Substantia nigra (tissue), 51 donors: ENCODE measurements at places on chromosomes 5 and 9.

DNA sequence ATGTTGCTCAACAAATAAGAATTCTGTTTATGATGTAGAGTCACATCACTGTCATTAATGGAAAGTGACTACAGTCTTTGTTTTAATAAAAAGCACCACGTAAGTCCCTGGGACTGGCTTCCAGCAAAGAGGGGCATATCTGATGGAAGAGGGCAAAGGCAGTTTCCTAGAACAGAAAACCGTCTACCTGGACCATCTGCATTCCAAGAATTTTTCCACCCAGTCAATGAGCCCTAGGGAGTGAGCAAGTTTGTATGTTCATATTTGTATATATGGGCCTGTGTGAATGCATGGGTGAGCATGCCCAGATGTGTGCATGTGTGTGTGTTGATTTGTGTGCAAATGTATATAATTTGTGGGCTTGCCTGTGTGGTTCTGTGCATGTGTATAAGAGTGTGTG lies 156.8 kb upstream of the SEMA6A start:
- no peak for DNase-seq

DNA sequence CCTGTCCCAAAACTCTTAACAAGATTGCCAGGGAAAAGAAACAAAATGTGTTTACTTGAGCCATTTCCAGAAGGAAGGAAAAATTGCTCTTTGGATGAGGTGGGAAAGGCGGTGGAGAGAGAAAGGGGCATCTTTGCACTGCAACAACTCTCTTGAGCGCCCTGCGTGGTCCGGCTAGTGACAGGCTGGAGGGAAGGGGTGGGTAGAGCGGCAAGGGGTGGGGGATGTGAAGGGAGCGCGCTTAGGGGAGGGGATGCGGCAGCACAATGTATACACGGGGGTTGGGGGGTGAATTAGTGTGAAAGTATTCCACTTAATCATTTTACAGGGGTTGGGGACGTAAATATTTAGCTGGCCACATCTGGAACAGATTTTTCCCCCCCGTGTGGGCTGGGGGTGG lies 1.3 kb downstream of the FGF10 start:
- DNase-seq, result no peak

DNA sequence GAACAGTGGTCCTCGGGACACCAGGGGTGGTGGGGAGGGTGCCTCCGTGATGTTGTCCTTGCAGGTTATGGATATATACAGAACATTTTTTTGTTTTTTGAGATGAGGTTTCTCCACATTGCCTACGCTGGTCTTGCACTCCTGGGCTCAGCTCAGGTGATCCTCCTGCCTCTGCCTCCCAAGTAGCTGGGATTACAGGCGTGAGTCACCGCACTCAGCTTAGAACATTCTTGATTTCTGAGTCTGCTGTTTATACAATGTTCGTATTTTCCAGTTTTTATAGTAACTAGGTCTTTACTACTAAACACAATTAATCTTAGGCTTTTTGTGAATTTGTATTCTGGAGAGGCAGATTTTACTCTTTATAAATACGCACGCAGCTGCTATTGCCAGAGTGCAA lies 6.0 kb downstream of the PMPCA start:
- no peak for DNase-seq

- DNase-seq, result no peak
These were observed 58.4 kb upstream of the ALDH1A1 start for GRCh38 chr9:73011181-73011750.

DNA sequence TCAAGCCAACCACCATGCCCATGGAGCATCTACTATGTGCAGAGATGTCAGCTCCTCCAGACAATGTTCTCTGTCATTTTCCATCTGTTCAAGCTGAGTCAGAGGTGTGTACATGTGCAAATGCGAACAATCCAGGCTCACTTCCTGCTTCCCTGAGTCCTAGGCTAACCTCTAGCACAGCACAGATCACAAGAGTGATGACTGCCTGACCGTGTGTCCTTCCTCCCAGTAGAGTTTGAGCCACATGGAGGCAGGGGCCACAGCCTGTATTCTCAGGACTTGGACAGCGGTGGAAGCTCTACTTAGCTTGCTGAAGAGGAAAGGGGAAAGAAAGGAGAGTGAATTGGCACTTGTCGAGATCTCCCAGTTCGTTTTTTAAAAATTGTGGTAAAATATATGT lies 87.2 kb downstream of the KCNIP1 start:
- no peak for DNase-seq

GRCh38 chr5:73488806-73489205 lies 9.4 kb upstream of the BTF3 start:
- no peak for DNase-seq

DNA sequence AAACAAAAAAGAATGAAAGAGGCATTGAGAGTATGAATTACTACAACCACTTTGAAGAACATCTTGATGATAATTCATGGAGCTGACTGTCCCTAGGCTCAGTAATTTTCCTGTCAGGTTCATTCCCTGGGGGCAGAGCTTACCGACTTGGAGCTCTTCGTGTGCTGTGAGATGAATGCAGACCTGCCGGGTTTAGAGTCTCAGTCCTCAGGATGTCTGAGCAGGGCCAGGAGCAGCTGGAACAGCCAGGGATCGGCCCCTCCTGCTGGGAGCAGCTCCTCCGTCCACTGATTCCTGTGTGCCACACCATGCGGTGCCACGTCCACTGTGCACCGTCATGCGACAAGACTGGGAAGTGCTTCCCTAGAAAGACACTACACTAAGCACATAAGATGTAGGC lies 62.2 kb upstream of the SPIN1 start:
- no peak for DNase-seq

DNA sequence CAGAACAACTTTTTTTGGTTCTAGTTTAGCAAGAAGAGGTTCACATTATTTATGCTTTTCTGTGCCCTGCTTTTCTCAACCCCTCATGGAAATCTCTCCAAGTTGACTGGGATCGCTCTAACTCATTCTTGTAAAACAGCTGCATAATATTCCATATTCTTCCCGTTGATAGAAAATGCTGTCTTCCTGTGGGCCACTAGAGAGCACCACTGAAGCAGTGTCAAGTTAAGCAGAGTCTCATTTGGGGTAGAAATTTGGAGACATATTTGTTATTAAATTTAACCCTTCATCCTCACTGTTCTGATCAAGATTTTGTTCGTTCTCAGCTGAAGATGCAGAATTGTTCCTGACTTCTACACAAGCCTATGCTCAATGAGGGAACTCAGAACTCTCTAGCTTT lies 140.1 kb downstream of the CEMIP2 start:
- DNase-seq, result no peak

DNA sequence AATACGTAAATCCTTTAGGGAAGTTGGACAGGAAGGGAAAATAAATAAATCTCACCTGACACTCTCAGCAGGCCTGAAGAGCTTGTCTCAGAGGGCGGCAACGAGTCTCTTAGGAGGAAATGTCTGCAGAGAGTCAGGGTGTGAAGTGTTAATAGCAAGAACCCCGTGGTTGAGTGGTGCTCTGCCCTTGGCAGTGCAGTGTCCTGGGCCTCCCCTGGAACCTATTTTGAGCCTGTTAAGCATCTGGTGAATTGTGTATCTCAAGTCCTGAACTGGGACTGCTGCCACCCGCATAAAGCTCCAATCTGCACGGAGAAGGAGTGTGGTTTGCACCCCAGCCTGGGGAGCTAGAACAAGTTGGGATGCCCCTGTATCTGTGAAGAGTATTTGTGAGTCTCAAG lies 211.8 kb downstream of the GOLPH3 start:
- DNase-seq, result no peak

- DNase-seq, result no peak
These were observed 128.3 kb downstream of the HSD17B3 start for GRCh38 chr9:96173640-96174039.

DNA sequence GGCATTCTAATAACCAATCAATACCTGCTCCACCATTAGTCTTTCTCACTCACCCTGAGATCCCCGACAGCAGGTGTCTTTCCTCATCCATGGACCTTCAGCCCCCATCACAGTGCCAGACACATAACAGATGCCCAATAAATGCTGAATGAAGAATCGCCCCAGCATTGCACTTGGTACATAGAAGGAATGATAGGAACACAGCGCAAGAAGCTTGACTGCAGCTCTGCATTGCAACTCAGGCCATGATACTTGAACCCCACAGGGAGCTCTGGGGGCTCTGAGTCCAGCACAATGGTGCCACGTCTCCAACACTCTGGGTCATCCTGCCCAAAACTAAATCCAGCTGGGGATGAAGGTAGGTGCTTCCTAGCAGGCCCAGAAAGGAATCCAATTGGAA lies 355.0 kb upstream of the SLC30A5 start:
- DNase-seq, result no peak

DNA sequence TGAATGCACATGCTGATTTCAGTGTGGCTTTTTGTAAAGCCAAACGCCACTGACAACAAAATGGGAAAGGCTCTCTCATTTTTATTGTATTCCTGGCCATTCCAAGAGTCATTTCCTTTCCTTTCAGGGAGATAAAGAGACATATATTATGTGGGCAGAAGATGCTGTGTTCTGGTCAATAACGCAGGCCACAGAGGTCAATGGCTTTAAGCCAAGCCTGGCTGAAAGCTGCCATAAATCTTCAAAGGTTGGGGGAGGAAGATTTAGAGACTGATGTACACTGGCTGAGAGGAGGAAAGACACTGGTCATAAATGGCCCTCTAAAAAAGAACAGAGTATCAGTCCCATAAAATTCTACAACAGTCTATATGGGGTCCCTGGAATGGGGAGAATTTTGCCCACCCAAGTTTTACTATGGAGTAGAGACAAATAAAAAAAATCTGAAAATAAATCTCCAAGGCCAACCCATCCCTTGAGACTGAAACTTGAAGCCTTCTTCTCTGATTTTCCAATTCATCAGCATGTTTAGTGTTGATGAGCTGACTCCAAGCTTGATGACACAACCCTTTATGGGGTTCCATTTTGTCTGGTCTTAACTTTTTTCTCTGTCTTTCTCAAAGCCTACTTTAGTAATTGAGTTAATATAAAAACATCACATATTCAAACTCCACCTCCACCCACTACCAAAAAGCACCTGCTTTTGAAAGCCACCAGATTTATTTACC lies 152.1 kb upstream of the SLC24A2 start:
- no peak for DNase-seq

GRCh38 chr9:93237540-93237939 lies 53.6 kb downstream of the WNK2 start:
- no peak for DNase-seq

GRCh38 chr5:171426266-171426665 lies 6.8 kb downstream of the FGF18 start:
- no peak for DNase-seq

- DNase-seq, result no peak
These were observed 235.1 kb upstream of the ADAMTSL1 start for GRCh38 chr9:18238752-18239447.

GRCh38 chr9:112898872-112899311 lies 8.2 kb upstream of the SLC46A2 start:
- DNase-seq, result no peak

GRCh38 chr9:94526271-94526670 lies 28.6 kb upstream of the PCAT7 start:
- DNase-seq, result no peak

DNA sequence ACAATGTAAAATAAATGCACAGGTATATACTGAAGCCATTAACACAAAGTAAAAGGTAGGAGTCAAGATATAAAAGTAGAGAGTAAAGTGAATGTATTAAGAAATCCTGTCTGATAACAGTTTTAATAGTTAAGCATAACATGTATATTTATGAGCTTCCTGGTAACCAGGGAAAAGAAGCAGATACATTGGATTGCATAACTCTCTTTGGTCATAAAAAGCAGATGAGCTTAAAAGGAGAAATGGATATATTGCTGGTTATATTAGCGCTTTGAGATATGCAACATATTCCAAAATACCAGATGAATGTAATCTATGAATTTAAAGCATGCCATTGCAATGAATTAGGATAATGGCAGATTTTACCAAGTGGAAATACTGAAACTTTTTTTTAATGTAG lies 6.2 kb upstream of the TNFSF8 start:
- DNase-seq, result no peak

GRCh38 chr5:103589357-103589756 lies 26.8 kb upstream of the NUDT12 start:
- no peak for DNase-seq

GRCh38 chr9:123251324-123251723 lies 17.1 kb downstream of the STRBP start:
- DNase-seq, result no peak

DNA sequence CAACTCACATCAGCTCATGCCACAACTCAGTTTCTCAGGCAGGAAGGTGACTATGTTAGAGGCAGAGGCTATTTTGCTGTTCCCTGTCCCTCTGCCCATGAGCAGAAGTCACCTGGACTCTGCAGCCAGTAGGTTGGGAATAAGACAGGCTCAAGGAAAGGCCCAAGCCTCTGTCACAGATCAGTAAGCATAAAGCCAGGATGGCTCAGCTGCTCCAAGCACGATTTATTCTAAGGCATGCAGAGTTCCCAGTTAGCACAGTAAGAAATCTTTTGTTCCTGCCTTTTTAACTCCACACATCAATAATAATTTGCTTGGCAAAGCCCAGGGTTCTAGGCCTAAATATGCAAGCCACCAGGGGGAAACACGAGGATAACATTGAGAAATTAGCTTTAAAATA lies 249.0 kb upstream of the ADRA1B start:
- DNase-seq, result no peak

GRCh38 chr9:92980085-92980745 lies 32.9 kb downstream of the FGD3 start:
- no peak for DNase-seq

DNA sequence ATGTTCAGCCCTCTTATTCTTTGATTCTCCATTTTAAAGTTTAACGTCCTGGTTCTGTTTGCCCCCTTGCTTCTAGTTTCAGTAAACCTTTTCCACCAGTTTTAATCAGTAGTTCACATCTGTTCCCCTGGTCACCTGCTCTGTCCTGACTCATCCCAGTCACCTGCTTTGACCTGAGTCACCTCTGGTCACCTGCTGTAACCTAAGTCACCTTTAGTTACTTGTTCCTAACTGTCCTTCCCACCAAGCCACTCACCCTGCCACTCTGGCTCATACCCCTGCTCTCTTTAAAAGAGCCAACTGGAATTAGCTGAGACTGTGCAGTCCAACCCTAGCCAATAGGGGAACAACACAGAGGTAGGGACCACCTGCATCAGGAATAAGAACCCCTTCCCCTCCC lies 43.0 kb downstream of the SEMA6A start:
- DNase-seq, result no peak

DNA sequence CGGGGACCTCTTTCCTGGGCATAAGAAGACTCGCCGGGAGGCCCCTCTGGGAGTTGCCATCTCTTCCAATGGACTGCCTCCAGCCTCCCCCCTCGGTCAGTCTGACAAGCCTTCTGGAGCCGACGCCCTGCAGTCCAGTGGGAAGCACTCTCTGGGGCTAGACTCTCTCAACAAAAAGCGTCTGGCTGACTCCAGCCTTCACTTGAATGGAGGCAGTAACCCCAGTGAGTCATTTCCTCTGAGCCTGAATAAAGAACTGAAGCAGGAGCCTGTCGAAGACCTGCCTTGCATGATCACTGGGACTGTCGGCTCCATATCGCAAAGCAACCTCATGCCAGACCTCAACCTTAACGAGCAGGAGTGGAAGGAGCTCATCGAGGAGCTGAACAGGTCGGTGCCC lies 28.4 kb upstream of the LTC4S start:
- no peak for DNase-seq

DNA sequence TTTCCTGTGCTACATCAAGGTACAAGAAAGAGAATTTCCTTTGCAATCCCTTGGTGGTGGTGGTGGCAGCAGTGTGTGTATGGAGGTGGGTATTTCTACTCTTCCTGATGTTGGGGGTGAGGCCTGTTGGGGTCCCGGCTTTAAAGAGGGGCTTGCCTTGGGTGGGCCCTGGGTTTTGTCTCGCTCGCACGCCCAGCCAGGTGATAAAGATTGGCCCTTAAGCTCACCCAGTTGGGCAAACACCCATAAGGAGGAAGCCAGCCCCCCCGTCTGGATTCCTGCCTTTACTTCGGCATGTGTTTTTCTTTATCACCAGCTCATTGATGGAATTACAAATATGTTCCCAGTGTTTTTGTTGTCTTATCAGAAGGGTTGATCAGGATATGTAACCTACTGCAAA lies 16.0 kb upstream of the SARDH start:
- DNase-seq, result no peak
